ACHN (cell line): ENCODE measurements at places on chromosomes 3 and 15.

GRCh38 chr3:197454014-197454413, 101.8 kb downstream of the BDH1 start:
- peak; percentile 27 for DNase-seq

- DNase-seq: no peak
Observed at GRCh38 chr15:63530235-63530634, 25.8 kb downstream of the USP3 start.

DNA sequence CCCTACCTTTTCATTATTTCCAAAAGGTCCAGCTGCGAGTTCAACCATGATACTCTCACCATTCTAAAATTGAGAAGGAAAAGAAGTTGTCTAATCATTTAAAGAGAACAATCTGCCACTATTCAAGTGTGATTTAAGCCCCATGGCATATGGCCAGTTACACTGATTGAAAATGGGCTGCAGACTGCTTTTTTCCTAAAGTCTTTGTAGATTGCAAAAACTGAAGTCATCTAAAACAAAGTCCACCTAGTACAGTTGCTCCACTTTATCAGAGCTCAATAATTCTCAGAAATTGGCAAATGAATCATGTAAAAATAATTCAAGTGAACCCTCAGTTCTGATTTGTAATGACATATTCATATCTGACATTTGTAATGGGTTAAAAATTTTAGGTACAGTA, 39.2 kb downstream of the SPPL2A start:
- no peak for DNase-seq

DNA sequence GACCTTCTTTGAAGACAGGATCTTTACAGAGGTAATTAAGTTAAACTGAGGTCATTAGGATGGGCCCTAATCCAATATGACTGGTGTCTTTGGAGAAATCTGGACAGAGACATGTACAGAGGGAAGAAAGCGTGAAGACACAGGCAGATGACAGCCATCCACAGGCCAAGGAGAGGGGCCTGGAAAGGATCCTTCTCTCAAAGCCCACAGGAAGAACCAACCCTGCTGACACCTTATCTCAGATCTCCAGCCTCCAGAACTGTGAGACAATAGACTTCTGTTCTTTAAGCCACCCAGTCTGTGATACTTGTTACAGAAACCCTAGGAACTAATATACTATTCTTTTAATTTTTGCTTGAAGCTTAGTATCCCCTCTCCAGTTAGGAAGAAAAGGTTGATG, 74.2 kb downstream of the WDR76 start:
- DNase-seq: no peak

- no peak for DNase-seq
Observed at GRCh38 chr3:152097120-152097519, 171.6 kb upstream of the MBNL1 start.

GRCh38 chr3:134483195-134483900, 2.4 kb downstream of the ANAPC13 start:
- DNase-seq: peak; percentile 60

DNA sequence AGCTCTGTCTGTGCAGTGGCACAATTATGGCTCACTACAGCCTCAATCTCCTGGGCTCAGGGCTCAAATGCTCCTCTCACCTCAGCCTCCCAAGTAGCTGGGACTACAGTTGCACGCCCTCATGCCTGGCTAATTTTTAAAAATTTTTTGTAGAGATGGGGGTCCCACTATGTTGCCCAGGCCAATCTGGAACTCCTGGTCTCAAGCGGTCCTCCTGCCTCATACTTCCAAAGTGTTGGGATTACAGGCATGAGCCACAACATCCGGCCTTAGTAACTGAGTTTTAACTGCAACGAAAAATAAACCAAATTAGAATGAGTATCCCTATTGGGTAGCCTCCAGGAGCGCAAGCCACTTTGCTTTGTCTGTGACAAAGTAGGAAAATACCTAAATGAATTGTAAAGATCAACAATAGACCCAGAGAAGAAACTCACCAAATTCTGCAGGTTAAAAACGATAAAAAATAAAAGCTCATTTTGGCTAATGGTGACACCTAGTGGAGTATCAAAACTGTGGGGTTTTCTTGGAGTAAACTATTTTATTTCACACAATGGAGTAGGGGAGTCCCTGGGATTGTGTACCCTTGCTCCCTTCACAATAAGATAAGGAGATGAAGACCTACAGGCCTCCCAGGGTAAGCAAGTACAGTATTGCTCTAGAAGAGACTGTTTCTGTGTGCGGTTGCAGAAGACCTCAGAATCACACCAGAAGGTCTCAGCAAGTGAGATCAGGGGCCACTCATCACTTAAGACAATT, 21.0 kb upstream of the CA12 start:
- peak; percentile 45 for DNase-seq

DNA sequence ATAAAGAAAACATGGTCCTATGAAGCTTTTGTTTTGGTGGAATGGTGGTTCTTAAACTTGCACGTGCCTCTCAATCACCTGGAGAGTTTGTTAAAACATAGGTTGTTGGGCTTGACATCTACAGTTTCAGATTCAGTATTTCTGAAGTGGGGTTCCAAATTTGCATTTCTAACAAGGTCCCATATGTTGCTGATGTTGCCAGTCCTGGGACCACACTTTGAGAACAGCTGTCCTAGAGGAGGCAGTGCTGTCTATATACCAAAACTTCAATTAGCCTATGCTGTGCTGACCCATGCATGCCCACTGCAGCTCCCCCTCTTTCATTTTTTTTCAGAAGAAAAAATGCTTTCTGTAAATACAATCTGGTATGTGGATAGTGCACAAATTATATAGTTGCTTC, 31.3 kb downstream of the ALCAM start:
- DNase-seq: no peak

DNA sequence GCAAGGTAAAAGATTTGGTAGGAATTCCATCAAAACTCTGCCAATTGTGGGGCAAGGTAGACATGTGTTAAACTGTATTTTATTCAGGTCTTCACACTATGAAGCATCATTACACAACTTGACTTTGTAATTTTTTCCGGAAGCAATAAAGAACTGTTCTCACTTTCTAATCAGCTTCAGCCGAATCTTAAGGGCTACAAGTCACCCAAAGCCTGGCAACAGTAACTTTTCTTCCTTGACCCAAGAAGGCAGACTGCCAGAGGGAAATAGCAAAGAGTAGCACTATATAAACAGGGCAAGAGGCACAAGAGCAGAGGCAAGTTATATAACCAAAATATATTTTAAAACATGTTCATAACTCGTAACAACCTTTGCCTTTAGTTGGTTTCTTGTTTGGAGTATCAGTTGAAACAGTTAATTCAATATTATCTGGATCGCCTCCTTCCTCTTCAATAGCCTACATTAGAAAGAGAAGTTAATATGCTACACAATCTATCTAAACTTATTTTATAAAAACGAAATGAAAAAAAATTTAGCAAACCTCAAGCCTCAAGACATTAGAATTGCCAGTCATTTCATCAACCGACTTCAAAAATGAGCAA, 1.4 kb downstream of the SLTM start:
- DNase-seq: peak; percentile 28

DNA sequence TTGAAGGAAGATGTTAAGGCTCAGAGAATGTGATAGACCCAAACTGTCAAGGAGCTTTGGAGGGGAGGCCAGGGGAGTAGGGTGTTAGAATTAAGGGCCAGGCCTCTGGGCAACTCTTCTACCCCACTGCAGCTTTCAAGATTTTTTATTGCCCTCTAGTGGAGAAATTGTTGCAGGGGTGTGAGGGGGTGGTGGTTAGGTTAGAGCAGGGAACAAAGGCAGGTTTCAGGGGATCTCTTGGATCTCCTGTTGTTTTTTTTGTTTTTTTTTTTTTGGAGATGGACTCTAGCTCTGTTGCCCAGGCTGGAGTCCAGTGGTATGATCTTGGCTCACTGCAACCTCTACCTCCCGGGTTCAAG, 1.4 kb upstream of the SEC13 start:
- DNase-seq: peak; percentile 31

GRCh38 chr3:141343077-141343476, 25.2 kb upstream of the ZBTB38 start:
- DNase-seq: no peak

DNA sequence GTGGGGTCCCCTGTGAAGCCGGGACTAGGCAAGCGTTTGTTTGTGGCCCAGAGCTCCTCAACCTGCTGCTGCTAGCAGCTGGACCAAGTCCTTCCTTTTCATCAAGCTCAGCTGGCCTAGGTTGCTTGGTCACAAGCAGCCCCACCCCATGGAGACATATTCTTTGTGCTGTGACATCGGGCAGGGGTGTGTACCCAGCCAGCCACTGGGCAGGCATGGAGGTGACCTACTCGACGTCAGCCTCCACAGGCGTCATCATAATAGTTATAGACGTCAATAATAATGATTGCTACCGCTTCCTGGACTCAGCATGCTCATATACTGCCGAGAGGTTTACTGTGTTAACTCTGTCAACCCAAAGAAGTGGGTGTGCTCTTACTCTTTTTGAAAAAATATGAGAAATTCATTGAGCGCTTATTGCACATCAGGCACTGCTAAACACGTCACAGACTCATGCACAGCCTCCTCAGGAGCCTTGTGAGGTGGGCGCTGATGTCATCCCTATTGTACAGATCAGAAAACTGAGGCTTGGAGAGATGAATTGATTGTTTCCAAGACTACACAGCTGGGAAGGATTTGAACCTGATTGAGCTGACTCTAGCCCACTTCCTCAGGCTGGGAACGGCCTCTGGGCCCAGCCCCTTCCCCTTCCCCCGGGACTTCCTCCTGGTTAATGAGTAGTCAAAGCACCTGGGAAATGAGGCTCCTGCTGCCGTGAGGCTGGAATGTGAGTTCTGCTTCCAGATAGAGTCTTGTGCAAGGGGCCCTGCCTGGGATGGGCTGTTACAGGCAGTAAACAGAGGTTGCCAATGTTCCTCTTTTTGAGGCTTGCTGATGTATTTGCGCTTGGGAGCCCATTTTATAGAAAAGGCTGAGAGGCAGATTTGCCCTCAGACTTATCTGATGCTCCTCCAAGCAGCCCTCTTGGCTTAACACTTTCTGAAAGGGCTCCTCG, 16.2 kb downstream of the SLC6A6 start:
- no peak for DNase-seq

DNA sequence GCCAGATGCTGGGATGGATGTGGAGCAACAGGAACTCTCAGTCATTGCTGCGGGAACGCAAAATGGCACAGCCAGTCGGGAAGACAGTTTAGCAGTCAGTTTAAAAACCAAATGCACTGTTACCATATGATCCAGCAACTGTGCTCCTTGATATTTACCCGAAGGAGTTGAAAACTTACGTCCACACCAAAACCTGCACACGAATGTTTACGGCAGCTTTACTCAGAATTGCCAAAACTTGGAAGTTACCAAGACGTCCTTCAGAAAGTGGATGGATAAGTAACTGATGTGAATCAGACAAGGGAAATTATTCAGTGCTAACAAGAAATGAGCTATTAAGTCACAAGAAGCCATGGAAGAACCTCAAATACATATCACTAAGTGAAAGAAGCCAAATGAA, 36.1 kb upstream of the SLC41A3 start:
- DNase-seq: no peak

DNA sequence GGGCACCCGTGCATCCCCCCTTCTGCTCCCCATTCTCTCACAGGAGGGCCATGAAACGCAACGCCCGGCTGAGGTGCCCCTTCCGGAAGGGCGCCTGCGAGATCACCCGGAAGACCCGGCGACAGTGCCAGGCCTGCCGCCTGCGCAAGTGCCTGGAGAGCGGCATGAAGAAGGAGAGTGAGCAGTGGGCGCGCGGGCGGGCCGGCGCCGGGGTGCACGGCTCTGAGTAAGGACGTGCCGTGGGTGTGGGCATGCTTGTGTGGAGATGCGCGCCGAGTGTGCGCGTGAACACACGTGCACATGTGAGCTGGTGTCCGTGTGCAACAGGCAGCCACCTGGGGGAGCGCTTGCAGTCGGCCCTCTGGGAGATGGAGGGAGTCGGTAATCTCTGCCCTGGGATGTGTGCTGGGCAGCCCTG, 28.1 kb downstream of the NR1I2 start:
- peak; percentile 31 for DNase-seq

- DNase-seq: no peak
Observed at GRCh38 chr3:106261396-106261795, 392.6 kb upstream of the CBLB start.

DNA sequence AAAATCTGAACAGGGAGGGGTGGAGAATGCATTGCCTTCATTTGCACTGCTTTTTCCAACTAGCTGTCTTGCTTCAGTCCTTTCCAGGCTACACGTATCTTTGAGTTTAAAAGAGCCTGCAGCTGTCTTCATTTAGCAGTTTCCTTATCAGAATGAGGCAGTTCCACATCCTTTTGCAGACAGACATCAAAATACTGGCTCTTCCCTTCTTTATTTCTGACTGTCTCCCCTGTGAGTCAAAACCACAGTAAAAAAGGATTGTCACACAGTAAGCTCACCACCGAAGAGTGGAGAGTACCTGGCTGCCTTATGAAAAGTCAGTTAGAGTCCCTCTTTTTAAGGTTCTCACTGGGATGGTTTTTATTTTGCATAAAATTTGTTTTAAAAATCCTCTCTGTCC, 205.5 kb upstream of the CD96 start:
- no peak for DNase-seq

- DNase-seq: no peak
Observed at GRCh38 chr3:163196815-163197374, 1700.3 kb downstream of the OTOL1 start.

GRCh38 chr3:7410782-7411181, 549.9 kb downstream of the GRM7 start:
- DNase-seq: no peak

DNA sequence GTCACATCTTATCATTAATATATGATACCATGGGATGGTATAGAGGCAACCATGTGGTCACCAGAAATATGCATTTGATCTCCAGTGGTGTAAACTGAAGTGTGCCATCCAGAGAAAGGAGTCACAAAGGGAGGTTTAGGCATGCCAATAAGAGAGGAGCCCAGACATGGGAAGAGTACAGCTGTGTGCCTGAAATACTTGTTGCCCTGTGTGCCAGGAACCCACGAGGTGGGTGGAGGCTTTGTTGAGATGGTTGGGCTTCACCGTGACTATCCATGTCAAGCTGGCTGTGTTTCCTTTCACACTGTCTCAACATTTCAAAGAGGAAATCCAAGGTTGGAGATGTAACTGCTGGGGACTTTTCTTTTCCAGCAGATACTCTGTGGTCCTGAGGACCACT, 43.5 kb downstream of the CACNA2D3 start:
- no peak for DNase-seq

GRCh38 chr3:21718161-21718765, 32.7 kb downstream of the ZNF385D start:
- peak; percentile 75 for DNase-seq

GRCh38 chr3:22231061-22231460, 480.1 kb upstream of the ZNF385D start:
- DNase-seq: no peak

- DNase-seq: no peak
Observed at GRCh38 chr15:47732248-47732647, 14.9 kb downstream of the SEMA6D start.

- DNase-seq: no peak
Observed at GRCh38 chr15:31036783-31037182, 45.4 kb upstream of the MTMR10 start.

DNA sequence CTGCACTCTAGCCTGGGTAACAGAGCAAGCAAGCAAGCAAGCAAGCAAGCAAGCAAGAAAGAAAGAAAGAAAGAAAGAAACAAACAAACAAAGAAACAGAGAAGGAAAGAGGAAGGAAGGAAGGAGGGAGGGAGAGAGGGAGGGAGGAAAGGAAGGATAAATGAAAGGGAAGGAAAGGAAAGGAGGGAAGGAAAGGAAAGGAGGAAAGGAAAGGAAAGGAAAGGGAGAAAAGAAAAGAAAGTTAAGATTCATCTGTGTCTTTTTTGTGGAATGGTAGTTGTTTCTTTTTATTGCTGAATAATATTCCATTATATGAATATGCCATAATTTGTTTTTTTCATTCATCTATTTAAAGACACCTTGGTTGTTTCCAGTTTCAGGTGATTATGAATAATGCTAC, 506.9 kb upstream of the NAALADL2 start:
- no peak for DNase-seq

GRCh38 chr3:113167825-113168801, 43.2 kb upstream of the BOC start:
- DNase-seq: no peak
